ENCODE measurements at places on chromosomes 4 and X.

DNA sequence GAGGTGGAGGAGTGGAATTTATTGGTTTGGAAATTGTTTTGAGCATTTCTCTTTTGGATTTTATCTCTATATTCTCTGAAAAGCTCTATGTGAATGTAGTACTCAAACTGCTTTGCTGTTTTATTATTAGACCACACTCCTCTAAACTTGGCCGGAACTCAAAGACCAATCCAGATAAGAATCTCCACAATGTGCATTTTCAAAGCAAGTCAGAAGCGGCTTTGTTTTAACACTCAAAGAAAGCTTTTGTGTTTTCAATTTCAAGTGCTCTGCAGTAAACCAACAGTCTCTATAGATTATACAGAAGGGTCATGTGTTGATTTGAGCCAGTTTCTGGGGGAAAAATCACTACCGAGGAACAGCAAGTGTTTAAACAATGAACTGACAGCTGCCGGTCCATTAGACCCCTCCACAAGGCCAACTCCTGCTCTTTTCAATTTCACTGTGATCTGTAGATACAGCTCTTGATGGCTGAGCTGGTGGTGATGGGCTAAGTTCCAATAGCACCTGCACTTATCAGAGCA is 79.4 kb downstream of the FTHL17 start:
- DNase-seq, result peak; percentile 91

GRCh38 chrX:69124108-69124507 is 41.1 kb downstream of the PJA1 start:
- DNase-seq, result no peak

DNA sequence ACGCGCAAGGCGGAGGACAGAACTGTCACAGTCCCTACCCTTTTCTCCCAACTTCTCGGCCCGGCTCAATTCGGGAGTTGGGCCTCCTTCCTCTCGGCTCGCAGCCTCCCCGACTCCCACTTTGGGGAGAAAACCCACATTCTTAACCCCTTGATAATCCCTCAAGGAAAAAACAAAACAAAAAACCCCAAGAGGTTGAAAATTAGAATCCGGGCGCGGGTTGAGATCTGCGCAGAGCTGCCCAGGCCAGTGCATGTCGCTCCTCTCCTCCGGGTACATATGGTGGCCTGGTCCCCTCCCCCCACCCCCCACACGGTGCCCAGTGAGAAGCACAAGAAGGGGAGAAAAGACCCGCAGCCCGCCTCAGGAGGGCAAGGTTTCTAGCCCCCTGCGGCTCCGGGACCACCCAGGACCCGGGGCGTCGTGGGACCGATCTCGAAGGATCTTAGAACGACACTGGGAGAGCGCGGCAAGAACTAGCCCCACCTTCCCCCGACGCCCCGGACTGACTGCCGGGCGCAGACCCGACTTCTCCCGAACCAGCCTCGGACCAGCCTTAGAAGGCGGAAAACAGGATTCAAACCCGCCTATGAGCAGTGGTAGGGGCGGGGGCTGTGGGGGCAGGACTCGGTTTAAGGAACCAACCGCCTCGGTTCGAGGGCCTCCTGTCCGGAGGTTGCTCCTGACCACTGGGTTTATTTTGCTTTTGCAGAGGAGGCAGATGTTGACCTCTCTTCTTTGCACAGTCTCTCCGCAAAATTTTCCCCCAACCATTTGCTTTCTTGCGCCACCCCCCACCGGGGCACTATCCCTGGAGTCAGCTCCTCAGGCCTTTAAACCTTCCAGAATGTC is 2.5 kb upstream of the PDGFRA start:
- no peak for DNase-seq

DNA sequence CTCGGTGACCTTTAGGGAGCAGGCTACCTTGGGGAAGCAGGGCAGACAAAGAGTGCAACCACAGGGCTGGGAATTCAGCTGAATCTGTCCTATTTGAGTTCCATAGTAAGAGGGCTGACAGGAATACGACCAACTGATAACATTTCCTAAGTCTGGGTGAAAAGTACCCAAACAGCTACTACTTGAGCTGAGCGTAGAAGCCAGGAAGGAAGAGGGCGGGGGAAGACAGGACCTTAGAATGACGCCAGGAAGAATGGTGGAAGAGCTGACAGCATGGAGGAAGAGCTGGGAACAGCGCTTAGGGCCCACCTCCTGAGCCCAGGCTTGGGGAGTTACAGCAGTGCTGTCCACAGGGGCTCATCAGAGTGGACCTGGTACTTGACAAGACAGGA is 14.4 kb downstream of the MECP2 start:
- no peak for DNase-seq

DNA sequence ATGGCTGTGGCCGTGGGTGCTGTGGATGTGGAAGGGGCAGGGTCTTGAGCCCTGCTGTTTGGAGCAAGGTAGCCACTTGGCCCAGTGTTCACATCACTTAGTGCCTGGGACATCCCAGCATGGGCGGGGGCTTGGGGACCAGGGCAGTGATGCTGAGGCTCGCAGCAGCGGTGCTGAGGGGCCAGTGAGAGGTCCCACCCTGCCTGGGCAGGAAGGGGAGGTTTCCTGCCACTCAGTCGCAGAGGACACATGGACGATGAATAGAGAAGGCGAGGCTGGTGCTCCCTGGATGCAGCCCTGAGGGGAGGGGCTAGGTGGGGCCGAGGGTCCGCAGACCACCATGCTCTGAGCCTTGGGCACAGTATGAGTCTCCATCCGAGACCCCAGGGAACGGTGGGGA is 25.7 kb downstream of the DOK7 start:
- no peak for DNase-seq

DNA sequence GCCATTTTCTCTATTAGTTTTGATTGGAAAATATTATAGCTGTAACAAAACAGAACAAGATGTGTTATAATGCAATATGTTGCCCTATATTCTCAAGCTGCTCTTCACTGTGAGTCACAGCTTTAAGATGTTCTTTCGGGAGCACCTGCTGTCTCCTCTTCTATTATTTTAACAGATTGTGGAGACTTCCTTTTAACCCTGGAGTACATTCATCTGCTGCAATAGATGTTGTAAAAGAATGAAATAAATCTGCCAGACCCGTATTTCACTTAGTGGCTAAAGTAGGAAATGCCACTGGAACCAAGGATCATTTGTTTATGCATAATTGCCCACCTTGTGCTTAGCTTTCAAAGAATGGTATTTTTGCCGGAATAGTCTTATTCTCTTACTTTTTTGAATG is 11.1 kb downstream of the LSM6 start:
- DNase-seq, result no peak

GRCh38 chr4:116020141-116020722 is 906.8 kb upstream of the NDST4 start:
- no peak for DNase-seq

DNA sequence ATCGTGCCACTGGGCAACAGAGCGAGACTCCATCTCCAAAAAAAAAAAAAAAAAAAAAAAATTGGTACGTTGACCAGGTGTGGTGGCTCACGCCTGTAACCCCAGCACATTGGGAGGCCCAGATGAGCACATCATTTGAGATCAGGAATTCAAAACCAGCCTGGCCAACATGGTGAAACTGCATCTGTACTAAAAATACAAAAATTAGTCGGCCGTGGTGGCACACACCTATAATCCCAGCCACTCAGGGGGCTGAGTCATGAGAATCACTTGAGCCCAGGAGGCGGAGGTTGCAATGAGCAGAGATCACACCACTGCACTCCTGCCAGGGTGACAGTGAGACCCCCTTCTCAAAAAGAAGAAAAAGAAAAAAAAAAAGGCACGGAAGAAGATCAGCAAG is 24.5 kb downstream of the RBMX start:
- DNase-seq, result no peak

- DNase-seq, result no peak
Measured at GRCh38 chr4:140529434-140529833, 5.5 kb downstream of the ELMOD2 start.
